ENCODE measurements at places on chromosomes 2 and 18.

- DNase-seq, result no peak
Observed at GRCh38 chr2:43445781-43446180, 150.1 kb downstream of the THADA start.

GRCh38 chr2:113233593-113234550, 44.8 kb downstream of the PAX8 start:
- DNase-seq, result no peak

DNA sequence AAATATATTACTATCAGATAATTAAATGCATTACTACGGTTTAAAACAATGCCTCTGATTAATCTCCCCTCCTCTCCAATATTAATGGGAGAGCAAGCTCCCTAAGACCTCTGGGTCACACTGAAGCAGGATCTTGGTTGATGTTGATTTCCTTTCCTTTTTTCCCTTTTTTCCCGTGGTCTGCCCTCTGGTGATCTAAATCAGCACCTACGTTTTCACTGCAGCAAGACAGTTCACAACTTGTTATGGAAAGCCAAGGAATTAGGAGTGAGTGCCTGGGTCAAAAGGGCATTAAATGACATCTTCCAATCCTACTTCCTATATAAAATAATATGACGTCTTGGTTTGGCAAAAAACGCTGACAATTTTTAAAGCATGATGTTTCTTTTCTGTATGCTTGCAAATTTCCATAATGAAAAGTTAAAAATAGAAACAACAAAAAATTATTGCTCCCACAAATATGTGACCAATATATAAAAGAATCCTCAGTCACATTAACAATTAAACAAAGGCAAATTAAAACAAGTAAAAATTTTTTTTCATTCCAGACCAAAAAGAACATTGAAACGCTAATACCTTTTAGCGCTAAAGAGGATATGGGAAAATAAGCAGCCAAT, 7.9 kb upstream of the CFAP36 start:
- no peak for DNase-seq

DNA sequence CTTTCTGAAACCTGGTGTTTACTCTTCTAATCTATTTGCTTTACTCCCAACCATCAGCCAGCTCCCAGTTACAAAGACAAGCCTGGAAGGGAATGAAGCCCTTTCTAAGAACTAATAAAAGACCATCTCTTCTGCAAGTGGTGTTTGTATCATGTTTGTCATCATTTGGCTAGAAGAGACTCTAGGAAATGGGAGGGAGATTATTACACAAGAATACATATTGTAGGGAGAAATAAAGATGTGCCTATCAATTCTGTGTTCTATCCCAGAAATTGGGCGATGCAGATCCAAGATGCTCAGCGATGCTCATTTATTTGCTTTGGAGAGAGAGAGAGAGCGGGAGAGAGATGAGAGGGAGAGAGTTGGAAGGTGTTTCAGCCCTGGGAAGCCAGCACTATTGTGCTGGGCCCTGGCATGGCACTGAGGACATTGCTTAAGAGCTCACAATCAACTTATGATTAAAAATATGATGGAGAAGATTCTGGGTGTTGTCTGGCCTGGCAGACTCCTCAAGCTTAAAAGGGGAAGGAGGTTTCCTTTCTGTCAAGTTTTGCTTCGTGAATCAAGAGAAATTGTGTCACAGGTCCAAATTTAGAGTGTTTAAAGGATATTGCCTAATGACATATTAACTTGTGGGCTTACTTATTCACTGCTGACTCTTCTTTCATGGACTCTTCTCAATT, 41.8 kb upstream of the AFF3 start:
- no peak for DNase-seq

DNA sequence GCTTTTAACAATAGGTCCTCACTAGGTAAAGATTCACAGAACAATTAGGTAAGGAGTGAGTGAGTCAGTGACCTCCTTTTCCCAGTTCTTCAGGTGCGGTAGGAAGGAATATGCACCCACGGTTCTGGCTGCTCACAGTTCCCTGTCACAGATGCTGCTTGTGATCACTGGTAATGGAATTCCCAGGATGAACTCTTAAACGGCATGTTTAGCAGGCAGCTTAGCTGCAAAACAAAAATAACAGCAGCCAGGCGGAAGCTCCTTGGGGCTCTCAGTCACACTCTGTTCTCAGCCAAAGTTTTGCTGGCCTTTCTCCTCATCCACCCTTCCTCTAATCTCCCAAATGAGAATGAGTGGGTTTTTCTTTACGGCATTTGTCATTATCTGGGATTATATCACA, 274.5 kb downstream of the MYT1L start:
- DNase-seq, result no peak

DNA sequence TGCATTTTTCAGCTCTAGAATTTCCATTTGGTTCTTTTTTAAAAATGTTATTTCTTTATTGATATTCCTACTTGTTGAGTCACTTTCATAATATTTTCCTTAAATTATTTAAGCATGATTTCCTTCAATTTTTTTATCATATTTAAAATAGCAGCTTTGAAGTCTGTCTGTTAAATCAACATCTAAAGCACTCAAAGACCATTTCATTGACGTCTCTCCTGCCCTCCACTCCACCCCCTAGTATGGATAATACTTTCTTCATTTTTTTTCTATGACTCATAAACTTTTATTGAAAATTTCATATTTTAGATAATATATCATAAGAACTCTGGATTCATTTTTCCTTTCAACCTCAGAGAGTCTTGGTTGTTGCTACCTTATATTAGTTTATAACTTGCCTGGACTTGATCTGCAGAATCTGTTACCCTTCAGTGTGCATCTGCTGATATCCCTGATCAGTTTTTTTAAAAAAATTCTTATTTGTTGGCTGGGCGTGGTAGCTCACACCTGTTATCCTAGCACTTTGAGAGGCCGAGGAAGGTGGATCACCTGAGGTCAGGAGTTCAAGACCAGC, 59.0 kb upstream of the ZNF396 start:
- no peak for DNase-seq

Measured in stimulated activated CD4-positive, alpha-beta T cell treated with anti-CD3 and anti-CD28 coated beads, Interleukin-4, amount 100 ng/mL, for 1 hour (primary cell).